Hippocampal formation (tissue), 2 donors: ENCODE measurements at places on chromosomes 4 and X.

GRCh38 chr4:122583906-122584305, 37.0 kb downstream of the IL21 start:
- no peak for DNase-seq

DNA sequence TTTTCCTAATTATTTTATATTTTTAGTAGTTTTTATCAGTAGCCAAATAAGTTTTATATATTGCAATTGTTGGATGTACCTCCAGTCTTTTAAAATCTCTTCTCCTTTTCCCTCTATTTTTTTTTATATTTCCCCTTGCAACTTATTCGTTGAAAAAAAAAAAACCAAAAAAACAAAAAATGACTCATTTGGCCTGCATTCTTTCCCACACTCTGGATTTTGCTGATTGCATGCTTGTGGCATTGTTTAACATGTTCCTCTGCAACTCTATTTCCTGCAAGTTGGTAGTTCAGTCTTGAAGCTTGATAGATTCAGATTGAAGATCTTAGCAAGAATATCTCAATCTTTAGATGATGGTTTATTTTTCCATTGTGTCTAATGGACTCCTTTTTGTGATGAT, 260.6 kb upstream of the BOD1L1 start:
- no peak for DNase-seq

- no peak for DNase-seq
Measured at GRCh38 chr4:31016322-31017061, 296.3 kb downstream of the PCDH7 start.

- DNase-seq, result no peak
Measured at GRCh38 chr4:155707251-155707650, 40.6 kb downstream of the GUCY1A1 start.

- DNase-seq, result no peak
Measured at GRCh38 chr4:52713456-52713937, 37.7 kb downstream of the ERVMER34-1 start.

- DNase-seq, result no peak
Measured at GRCh38 chr4:5827108-5828004, 65.5 kb downstream of the CRMP1 start.

DNA sequence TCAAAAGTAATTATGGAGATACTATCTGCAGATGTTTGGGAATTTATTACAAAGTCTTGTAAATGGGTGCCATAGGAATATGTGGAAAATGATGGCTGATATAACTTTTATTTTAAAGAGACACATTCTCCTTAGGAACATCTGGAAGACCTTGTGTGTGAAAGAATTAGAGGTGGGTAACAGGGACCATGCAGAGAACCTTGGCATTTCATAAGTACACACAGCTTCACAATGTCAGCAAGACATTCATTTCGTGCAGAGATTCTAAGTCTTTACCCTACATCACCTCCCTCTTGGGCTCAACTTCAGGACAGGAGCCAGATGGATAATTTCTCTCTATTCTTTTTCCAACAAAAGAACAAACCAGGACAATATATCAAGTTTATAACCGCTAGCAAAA, 458.1 kb upstream of the INTU start:
- no peak for DNase-seq

DNA sequence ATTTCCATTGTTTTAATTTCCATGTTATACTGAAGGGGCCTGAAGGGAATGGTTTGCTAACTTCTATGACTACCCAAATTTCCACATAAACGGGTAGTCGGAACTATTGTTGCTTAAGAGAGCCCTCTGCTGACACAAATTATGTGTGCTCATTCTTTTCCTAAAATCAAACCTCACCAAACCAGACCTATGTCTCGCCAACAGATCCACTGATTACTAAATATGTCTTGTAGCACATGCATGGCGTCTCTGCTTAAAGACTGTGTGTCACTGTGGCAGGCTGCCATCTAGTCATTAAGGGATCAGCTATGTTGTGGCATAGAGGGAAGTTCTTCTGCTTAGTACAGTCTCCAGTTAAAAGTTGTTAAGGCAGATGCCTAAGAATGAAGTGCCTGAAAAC, 25.1 kb downstream of the PIR start:
- DNase-seq, result peak; percentile 39

- peak; percentile 45 for DNase-seq
Measured at GRCh38 chrX:136577552-136577951, 45.5 kb downstream of the VGLL1 start.
